ENCODE measurements at places on chromosomes 7 and 10. TPM values are rescaled to one million over a fixed set of nuclear protein-coding genes. Genes with fewer than 3 reads are reported as not detected.

The CD36 gene
- not detected for total RNA-seq

The LIPF gene
- not detected for total RNA-seq

The MMD2 gene
- not detected for total RNA-seq

The GSAP gene
- 2.5 TPM for total RNA-seq

The FANK1 gene
- total RNA-seq, result 2.4 TPM

The CTAGE8 gene
- total RNA-seq, result 1.2 TPM

The TECTB gene
- total RNA-seq, result not detected

DNA sequence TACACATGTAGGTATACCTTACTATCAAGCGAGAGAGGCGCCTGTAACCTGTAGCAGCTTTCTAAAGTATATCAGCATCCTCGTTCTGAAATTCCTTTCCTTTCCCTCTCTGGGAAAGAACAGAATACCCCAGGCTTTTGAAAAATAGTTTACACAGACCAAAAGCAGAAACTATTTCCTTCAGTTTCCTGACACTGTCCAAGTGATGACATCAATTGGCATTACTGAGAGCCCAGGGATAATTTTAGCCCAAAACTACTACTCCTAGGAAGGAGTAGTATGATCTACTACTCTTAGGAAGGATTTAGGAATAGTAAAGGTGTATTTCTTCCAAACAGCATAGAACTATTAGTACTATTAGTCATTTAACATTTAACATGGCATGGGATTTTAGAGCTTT is 6.0 kb downstream of the GNG11 start:
- no peak for DNase-seq

GRCh38 chr10:126565441-126565840 is 105.1 kb downstream of the C10orf90 start:
- DNase-seq, result no peak

DNA sequence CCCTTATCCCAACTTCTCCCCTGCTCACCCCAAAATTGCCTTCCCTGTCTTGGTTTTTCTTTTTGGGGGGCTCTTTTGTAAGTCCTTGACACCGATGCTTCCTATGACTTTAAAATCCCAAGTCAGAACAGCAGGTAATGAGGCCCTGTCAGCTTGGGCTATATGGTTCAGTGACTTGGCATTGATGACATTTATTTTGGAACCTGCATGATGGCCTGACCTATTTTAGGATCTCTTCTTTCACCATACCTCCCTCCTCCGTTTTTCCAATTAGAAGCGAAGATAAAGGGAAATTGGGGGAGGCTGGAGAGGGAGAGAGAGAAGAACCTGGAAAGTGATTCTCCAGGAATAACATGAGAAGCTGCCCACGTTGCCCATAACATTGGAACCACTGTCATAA is 424.9 kb upstream of the AUTS2 start:
- no peak for DNase-seq

GRCh38 chr10:124711145-124711544 is 33.0 kb downstream of the FAM53B start:
- no peak for DNase-seq

- DNase-seq, result no peak
Observed at GRCh38 chr10:69496352-69497230, 45.3 kb downstream of the TSPAN15 start.

DNA sequence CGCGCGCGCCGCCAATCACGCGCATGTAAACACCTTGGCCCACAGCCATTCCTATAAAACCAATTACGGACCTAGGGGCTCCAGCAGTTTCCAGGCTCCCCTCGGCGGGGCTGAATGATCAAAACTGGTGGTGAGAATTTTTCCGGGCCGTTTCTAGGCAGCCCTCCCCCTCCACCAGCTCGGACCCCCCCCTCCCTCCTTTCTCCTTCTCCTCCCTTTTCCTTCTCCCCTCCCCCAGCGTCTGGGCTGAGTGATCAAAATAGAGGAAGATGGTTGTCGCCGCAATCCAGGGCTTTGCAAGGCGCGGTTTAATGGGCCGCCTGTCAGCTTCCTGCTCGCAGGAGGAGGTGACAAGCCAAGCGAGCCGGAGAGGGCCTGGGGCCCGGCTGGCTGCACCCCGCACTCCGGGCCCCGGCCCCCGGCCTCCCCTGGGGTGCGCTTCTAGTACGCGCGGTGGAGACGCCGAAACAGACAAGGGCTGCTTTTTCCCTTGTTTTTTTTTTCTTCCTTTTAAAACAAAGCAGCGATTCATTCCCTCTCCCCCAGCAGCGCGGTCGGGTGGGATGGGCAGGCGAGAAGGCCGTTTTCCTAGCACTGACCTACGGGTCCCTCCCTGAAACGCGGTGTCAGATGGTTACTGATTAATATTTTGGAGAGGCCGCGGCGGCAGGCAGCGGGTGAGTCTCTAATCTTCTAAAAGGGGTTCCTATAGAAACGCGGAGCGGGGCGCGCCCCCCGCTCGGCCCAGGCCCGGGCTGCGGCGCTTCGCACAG is 528 bp upstream of the TNRC18 start:
- DNase-seq, result peak; percentile 97

- peak; percentile 54 for DNase-seq
Observed at GRCh38 chr10:86795353-86795752, 38.9 kb downstream of the BMPR1A start.

DNA sequence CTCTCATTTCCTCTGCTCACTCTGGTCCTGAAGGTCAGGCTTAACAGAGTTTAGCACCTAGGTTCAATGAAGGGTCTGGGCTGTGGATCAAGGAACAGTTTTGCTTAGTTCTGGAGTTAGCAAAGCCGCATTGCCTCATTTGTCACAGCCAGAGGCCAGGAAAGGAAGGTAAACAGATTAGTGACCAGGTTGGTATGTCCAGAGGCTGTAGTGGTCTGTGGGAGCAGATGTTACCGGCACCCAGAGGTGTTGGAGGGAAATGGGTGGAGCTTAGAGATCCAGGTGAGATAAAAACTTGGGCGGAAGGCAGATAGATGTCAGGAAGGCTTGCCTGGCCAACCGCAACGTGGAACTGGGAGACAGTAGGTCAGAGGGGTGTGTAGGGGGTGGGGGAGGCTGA is 36.6 kb upstream of the ZMIZ2 start:
- DNase-seq, result peak; percentile 46

GRCh38 chr10:131747791-131748190 is 153.0 kb upstream of the PPP2R2D start:
- DNase-seq, result no peak

- no peak for DNase-seq
Observed at GRCh38 chr7:44278451-44279161, 46.8 kb downstream of the CAMK2B start.

DNA sequence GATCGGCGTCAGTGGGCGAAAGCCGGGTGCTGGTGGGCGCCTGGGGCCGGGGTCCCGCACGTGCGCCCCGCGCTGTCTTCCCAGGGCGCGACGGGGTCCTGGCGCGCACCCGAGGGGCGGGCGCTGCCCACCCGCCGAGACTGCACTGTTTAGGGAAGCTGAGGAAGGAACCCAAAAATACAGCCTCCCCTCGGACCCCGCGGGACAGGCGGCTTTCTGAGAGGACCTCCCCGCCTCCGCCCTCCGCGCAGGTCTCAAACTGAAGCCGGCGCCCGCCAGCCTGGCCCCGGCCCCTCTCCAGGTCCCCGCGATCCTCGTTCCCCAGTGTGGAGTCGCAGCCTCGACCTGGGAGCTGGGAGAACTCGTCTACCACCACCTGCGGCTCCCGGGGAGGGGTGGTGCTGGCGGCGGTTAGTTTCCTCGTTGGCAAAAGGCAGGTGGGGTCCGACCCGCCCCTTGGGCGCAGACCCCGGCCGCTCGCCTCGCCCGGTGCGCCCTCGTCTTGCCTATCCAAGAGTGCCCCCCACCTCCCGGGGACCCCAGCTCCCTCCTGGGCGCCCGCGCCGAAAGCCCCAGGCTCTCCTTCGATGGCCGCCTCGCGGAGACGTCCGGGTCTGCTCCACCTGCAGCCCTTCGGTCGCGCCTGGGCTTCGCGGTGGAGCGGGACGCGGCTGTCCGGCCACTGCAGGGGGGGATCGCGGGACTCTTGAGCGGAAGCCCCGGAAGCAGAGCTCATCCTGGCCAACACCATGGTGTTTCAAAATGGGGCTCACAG is 1.1 kb downstream of the EGFR start:
- DNase-seq, result peak; percentile 35

GRCh38 chr7:28872226-28872625 is 85.9 kb downstream of the TRIL start:
- peak; percentile 68 for DNase-seq

DNA sequence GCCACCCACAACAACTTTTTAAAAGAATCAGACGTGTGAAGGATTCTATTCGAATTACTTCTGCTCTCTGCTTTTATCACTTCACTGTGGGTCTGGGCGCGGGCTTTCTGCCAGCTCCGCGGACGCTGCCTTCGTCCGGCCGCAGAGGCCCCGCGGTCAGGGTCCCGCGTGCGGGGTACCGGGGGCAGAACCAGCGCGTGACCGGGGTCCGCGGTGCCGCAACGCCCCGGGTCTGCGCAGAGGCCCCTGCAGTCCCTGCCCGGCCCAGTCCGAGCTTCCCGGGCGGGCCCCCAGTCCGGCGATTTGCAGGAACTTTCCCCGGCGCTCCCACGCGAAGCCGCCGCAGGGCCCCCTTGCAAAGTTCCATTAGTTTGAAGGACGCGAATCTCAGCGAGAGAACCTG is 461 bp upstream of the HTRA1 start:
- DNase-seq, result no peak

DNA sequence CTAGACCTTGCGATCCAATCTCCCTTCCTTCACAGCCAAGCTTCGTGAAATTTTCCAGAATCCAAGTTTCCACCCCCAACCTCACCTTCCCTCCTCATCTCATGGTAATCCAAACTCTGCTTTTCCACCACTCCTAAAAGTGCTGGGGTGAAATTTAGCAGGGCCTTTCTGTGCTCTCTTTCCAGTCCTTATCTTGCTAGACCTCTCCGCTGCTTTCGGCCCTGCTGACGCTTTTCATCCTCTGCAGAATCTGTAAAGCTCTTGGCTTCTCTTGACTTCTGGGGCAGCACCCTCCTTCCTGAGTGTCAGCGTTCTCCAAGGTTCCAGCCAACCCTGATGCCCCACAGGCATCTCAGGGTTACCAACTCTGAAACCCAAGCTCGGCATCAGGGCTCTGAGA is 7.7 kb downstream of the PLAC9 start:
- DNase-seq, result no peak

GRCh38 chr7:100585511-100586265 is at the start of gene LRCH4:
Gene LRCH4, minus strand, starts transcription at chr7:100586129. Its CDS starts 29 bp downstream, at chr7:100586100.
- DNase-seq, result peak; percentile 57

DNA sequence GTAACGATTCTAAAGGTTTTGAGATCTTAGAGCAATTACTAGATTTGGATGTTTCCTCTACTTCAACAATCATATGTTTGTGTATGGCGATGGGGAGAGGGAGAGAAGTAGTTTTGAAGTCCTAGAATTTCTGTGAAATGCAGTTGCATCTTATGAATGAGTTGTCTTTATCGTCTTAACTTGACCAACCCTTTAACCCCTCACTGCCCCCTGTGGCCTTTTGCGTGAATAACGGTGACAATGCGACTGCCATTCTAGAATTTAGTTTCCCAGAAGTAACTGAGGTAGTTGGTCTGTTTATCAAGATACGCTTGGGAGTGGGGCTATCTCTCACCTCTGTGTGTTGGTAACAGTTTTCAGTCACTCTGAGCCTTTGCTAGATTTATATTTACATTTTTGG is 204.6 kb downstream of the HDAC9 start:
- DNase-seq, result peak; percentile 44

- peak; percentile 77 for DNase-seq
Observed at GRCh38 chr7:48140001-48140681, 31.1 kb upstream of the ABCA13 start.

GRCh38 chr10:31914370-31914769 is 14.3 kb downstream of the ARHGAP12 start:
- no peak for DNase-seq

GRCh38 chr7:130273081-130273932 is 6.6 kb downstream of the CPA2 start:
- DNase-seq, result no peak

- DNase-seq, result no peak
Observed at GRCh38 chr7:88339195-88339922, 32.7 kb upstream of the STEAP4 start.

- peak; percentile 11 for DNase-seq
Observed at GRCh38 chr10:12041766-12042408, 722 bp downstream of the UPF2 start.

- DNase-seq, result no peak
Observed at GRCh38 chr7:135322571-135323340, 89.1 kb downstream of the STRA8 start.

GRCh38 chr10:88841316-88842111 is 10.1 kb downstream of the ANKRD22 start:
- no peak for DNase-seq

DNA sequence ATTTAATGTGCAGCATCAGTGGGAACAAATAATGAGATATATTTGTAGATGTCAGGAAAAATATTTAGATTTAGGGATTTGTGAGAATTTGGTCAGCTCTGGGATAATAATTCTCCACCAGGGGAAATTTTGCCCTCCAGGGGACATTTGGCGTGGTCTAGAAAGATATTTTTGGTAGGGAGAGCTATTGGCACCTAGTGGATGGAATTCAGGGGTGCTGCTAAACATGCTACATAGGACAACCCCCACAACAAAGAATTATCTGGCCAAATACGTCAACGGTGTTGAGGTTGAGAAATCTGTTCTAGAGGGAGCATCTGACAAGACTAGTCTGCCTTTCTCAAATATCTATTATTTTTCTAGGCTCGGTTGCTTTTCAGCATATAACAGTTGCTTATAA is 2.1 kb downstream of the ADK start:
- DNase-seq, result peak; percentile 71

GRCh38 chr10:101367569-101368453 is 13.8 kb downstream of the BTRC start:
- peak; percentile 91 for DNase-seq

DNA sequence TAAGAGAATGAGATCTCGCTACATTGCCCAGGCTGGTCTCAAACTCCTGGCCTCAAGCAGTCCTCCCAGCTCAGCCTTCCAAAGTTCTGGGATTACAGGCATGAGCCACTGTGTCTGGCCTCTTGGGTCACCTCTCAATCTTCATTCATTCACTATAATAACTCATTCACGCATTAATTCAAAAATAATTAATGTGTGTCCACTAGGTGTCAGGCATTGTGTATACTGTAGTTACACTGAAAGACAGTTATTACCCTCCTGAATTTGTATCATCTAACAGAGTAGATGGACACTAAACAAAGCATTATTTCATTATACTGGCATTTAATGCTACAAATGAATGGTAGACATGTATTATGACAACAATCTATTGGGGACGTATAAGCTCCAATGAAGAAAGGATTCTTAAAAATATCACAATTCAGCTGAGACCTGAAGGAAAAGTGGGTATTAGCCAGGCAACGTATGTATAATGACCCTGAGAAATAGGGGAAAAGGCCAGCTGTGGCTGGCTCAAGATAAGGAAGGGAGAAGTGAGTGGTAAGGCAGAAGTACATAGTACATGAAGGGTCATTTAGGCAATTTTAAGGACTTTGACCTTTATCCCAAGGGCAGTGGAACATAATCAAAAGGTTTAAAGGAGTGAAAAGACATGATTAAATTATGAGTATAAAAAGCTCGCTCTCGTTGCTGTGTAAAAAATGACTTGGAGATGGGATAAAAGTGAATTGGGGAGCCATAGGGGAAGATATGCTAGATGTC is 150.7 kb downstream of the BTAF1 start:
- DNase-seq, result peak; percentile 32
